Ovary (tissue), 10 donors: ENCODE measurements at places on chromosomes 3 and 15. TPM values are rescaled to one million over a fixed set of nuclear protein-coding genes. Genes with fewer than 3 reads are reported as not detected.

The RUVBL1 gene
- 25.1 TPM for total RNA-seq

The AGBL1 gene
- total RNA-seq = not detected

The ARID3B gene
- 2.7 TPM for total RNA-seq

The CCR1 gene
- 8.0 TPM for total RNA-seq

The TNK2 gene
- 36.7 TPM for total RNA-seq

The WNT5A gene
- total RNA-seq = 13.1 TPM

The ALPK3 gene
- 0.92 TPM for total RNA-seq

DNA sequence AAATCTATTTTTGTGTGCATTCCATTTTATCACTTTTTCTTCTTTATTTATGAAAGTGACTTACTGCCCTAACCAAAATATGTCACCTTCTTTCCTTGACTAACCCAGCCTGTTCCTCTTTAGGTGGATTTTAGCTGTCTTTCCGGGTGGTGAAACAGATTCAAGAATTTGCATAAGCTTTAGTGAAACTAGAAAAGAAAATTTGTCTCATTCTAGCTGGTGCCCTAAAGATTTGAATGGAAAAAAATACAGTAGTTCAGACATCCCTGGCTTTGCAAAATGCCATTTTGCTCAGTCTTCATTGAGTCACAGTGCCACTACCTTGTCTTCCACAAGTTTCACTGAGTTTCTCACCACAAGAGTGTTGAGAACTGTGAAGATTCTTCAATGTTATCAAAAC, 28.2 kb upstream of the CCDC50 start:
- H3K4me1 ChIP-seq = no peaks in the 10 kb centered on the region
- H3K36me3 ChIP-seq = no peaks in the 10 kb centered on the region
- no peaks in the 10 kb centered on the region for H3K27me3 ChIP-seq
- no peak for DNase-seq
- no peak overlapping the region for H3K4me3 ChIP-seq

- no peaks in the 10 kb centered on the region for H3K27me3 ChIP-seq
- H3K4me1 ChIP-seq = no peaks in the 10 kb centered on the region
- no peak overlapping the region for H3K4me3 ChIP-seq
- H3K36me3 ChIP-seq = no peaks in the 10 kb centered on the region
Measured at GRCh38 chr3:37272741-37273140, 98.4 kb upstream of the LRRFIP2 start.

DNA sequence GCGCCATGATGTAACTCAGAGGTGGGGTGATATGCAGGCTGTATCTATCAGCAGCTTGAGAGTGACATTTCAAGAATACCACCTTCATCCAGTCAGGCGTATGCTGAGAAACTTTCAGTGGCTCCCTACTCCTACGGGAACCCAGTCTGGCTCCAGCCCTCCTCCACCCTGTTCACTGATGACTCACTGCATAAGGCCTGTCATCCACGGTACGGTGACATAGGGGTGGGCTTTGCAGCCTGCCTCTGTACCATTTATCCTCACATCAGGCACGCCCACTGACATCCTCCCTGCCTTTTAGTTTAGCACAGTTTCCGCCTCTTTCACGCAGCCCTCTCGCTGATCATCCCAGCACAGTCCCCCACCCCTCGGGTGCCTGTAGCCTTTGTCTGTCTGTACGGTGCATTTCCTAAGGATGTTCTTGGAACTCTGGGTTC, 11.7 kb downstream of the PXYLP1 start:
- H3K27me3 ChIP-seq = no peaks in the 10 kb centered on the region
- peaks cover 2% of the 10 kb centered on the region for H3K4me1 ChIP-seq
- no peak overlapping the region for H3K27ac ChIP-seq
- no peaks in the 10 kb centered on the region for H3K36me3 ChIP-seq
- no peak for DNase-seq

- H3K27me3 ChIP-seq = no peaks in the 10 kb centered on the region
- no peaks in the 10 kb centered on the region for H3K36me3 ChIP-seq
- H3K4me1 ChIP-seq = no peaks in the 10 kb centered on the region
- no peak for DNase-seq
- H3K27ac ChIP-seq = no peak overlapping the region
Measured at GRCh38 chr3:46416125-46416810, 9.2 kb downstream of the CCRL2 start.

- H3K36me3 ChIP-seq = no peaks in the 10 kb centered on the region
- no peaks in the 10 kb centered on the region for H3K27me3 ChIP-seq
- H3K4me3 ChIP-seq = no peak overlapping the region
Measured at GRCh38 chr15:51046799-51047449, 47.8 kb downstream of the TNFAIP8L3 start.

GRCh38 chr3:2847062-2847841, 262.9 kb downstream of the IL5RA start:
- no peaks in the 10 kb centered on the region for H3K36me3 ChIP-seq
- H3K27ac ChIP-seq = no peak overlapping the region
- H3K27me3 ChIP-seq = no peaks in the 10 kb centered on the region
- H3K4me1 ChIP-seq = no peaks in the 10 kb centered on the region
- no peak for DNase-seq

- H3K4me3 ChIP-seq = no peak overlapping the region
- no peak for DNase-seq
- H3K27ac ChIP-seq = no peak overlapping the region
- H3K4me1 ChIP-seq = no peaks in the 10 kb centered on the region
- H3K27me3 ChIP-seq = no peaks in the 10 kb centered on the region
- no peaks in the 10 kb centered on the region for H3K36me3 ChIP-seq
Measured at GRCh38 chr3:189084620-189085019, 87.2 kb upstream of the TPRG1 start.

DNA sequence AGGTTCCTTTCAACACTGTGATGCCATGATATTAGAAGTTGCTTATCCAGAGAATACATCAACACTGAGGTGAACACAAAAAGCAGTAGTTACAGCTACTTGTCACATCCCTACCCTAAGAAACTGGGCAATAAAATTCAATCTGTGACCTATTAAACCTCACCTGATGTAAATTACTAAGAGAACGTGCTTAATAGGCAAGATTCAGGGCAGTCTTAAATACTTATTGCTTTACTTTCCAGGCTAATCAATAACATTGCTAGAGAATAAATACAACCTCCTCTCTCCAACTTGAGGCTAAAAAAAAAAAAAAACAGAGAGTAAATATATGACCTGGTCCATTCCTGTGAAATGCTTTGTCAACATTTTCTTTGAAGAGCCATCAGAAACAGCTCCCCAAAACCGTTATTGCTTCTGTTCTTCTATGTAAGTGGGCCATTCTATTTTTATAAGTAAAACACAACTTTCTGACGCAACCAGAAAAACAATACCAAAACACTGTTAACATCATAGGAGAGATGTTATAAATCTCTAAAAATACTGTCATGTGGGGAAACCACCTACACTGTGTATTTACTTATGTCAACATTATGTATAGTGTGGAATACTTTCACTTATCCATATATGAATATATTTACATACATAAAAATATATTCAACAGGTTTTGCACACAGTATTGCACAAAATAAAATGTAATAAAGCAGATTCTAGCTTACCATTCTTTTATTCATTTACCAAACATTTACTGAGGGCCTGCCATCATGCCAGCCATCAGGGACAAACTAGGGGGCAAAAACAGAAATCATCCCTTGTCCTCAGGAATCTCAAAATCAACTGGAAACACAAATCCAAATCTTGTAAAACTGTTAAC, 2.7 kb downstream of the NKIRAS1 start:
- peaks cover 4% of the 10 kb centered on the region for H3K4me1 ChIP-seq
- H3K27ac ChIP-seq = no peak overlapping the region
- no peak overlapping the region for H3K4me3 ChIP-seq

DNA sequence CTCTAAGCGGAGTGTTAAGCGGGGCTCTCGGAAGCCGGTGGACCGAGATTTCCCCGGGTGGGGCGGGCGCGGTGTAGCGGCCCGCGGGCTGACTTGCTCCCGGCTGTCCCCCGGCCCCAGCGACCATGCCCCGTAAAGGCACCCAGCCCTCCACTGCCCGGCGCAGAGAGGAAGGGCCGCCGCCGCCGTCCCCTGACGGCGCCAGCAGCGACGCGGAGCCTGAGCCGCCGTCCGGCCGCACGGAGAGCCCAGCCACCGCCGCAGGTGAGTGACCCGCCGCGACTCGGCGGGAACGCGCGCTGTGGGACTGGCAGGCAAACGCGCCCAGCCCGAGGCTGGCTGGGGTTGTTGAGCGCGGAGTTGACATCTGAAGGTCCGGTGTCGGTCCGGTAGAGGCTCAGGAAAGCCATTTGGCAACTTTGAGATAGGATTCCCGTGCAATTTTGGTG, 1.3 kb downstream of the SMC4 start:
- peak; percentile 42 for DNase-seq
- no peaks in the 10 kb centered on the region for H3K27me3 ChIP-seq
- H3K4me3 ChIP-seq = peak overlapping the region; percentile 77
- H3K36me3 ChIP-seq = no peaks in the 10 kb centered on the region
- H3K4me1 ChIP-seq = peaks cover 1% of the 10 kb centered on the region
- H3K27ac ChIP-seq = no peak overlapping the region

GRCh38 chr3:104040896-104041295, 1325.8 kb upstream of the ALCAM start:
- H3K27ac ChIP-seq = no peak overlapping the region
- no peak for DNase-seq
- H3K4me1 ChIP-seq = no peaks in the 10 kb centered on the region
- H3K36me3 ChIP-seq = no peaks in the 10 kb centered on the region
- H3K27me3 ChIP-seq = no peaks in the 10 kb centered on the region
- H3K4me3 ChIP-seq = no peak overlapping the region

GRCh38 chr3:40598338-40598737, 73.6 kb downstream of the ZNF621 start:
- no peak for DNase-seq
- H3K4me1 ChIP-seq = no peaks in the 10 kb centered on the region
- no peak overlapping the region for H3K27ac ChIP-seq
- H3K4me3 ChIP-seq = no peak overlapping the region
- no peaks in the 10 kb centered on the region for H3K27me3 ChIP-seq

DNA sequence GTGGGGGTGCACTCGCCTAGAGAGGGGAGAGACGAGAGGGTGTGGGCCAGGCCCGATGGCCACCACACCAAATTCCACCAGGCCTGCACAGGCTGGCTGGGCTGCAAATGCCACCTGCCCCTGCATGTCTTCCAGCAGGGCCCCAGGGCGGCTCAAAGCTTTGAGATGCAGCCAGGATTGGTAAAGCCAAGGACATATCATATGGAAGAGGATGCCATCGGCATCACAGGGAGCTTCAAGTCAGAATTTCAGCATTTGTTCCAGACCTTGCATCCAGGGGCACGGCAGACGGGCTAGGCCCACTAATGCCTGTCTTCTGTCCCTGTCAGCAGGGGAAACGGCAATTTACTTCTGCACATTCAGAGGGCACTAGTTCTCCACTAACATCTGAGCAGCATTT, 97.8 kb downstream of the NUP210 start:
- no peak overlapping the region for H3K27ac ChIP-seq
- H3K4me3 ChIP-seq = no peak overlapping the region
- no peaks in the 10 kb centered on the region for H3K27me3 ChIP-seq
- DNase-seq = no peak
- H3K4me1 ChIP-seq = no peaks in the 10 kb centered on the region

DNA sequence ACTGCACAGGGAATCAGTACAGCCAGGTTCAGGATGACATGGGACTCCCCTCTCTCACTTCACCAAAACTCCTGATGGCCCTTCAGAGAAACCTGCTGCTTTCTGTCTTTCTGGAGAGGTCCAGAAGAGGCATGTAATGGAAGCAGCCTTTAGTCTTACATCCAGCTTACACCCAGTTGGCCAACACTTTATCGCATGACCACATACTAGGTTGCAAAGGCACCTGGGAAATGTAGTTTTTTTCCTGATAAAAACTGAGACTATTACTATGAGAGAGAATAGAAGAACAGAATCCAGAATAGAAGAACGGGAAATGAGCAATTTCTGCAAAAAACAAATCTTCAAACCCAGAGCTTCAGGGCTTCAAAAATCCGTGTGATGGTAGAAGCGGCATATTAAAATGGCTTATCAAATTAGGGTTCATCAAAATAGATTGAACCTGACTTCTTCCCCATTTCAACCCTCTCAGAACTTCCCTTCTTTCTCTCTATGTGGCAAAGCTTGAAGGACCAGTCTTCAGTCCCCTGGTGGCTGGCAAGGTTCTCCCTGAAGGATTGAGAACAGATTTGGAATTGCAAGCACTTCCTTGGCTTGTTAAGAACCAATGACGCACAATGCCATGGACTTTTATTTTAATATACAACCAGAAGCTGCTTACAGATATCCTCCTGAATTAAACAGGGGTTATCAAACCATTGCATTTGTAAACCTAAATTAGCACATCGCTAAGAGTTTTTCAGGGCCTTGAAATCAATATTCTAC, 34.4 kb downstream of the CORO2B start:
- DNase-seq = no peak
- H3K4me1 ChIP-seq = peaks cover 36% of the 10 kb centered on the region
- H3K27ac ChIP-seq = no peak overlapping the region
- no peaks in the 10 kb centered on the region for H3K27me3 ChIP-seq
- H3K36me3 ChIP-seq = no peaks in the 10 kb centered on the region

DNA sequence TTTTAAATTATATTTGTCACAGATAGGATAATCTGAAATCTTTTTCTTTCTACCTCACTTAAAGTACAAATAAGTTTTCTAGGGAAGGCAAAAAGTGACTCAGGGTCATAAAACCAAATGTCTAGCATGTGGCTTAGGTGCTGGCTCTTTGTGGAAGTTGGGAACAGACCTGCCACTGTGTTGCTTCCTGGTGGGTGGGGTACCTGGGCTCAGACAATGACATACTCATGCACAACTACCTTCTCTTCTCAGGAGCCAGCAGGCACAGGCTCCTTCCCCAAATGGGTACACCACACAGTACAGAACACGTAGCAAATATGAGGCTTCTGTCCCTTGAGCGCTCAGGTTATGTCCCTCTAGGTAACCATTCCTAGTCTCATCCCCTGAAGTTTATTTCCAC, 40.1 kb upstream of the MUC13 start:
- no peaks in the 10 kb centered on the region for H3K27me3 ChIP-seq
- no peaks in the 10 kb centered on the region for H3K4me1 ChIP-seq
- H3K4me3 ChIP-seq = no peak overlapping the region

DNA sequence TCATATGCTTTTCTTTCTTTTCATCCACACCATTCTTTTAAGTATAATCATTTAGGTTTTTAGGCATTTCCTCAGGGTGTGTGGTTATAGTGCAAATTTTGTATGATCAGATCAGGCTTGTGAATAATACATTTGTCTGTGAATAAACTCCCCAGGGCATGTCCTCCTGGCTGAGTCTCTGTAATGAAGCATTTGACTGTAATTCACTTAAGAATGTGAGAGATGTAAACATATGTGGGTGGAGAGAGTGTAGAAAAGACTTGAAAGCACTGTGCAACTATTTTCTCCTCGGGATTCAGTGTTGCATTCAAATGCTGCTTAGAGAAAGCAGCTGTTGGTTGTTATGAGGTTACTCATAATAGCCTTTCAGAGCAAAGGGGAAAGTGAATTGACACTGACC, 996.5 kb downstream of the TUSC7 start:
- no peak overlapping the region for H3K27ac ChIP-seq
- no peaks in the 10 kb centered on the region for H3K36me3 ChIP-seq
- DNase-seq = no peak

DNA sequence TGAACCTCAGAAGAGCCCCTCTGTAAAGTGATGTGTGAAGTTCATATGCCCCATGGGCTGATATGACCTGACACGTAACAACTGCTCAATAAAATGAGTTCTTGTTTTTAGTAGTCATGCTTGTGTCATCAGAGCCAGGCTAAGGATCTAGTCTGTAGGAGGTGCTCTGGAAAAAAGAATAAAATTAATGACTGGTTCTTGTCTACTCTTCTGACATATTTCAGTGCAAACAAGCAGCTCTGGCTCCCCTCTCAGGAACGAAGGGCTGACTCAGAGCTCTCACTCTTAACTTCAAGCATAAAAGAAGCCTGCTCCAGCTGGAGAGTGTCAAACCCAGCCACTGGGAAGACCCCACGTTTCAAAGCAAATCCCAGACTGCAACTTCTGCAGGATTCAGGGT, 77.0 kb downstream of the LRIG1 start:
- no peaks in the 10 kb centered on the region for H3K27me3 ChIP-seq
- no peak overlapping the region for H3K27ac ChIP-seq
- no peak overlapping the region for H3K4me3 ChIP-seq
- DNase-seq = peak; percentile 61
- H3K36me3 ChIP-seq = no peaks in the 10 kb centered on the region
